ENCODE measurements at places on chromosomes 5 and 9. TPM values are rescaled to one million over a fixed set of nuclear protein-coding genes. Genes with fewer than 3 reads are reported as not detected.

The CCDC183 gene
- 38.0 TPM for total RNA-seq

GRCh38 chr5:174376056-174376455 is 330.6 kb downstream of the NSG2 start:
- DNase-seq = no peak

GRCh38 chr9:126461029-126461428 is 134.4 kb downstream of the MVB12B start:
- no peak for DNase-seq

The C9 gene
- 0.12 TPM for total RNA-seq

Measured in mucosa of descending colon (tissue), 3 donors.